Umbilical cord (tissue), 2 donors: ENCODE measurements at places on chromosomes 3 and 15.

- DNase-seq: no peak
Observed at GRCh38 chr15:49809894-49810609, 189.2 kb downstream of the DTWD1 start.

- no peak for DNase-seq
Observed at GRCh38 chr15:47412802-47413201, 304.5 kb upstream of the SEMA6D start.

DNA sequence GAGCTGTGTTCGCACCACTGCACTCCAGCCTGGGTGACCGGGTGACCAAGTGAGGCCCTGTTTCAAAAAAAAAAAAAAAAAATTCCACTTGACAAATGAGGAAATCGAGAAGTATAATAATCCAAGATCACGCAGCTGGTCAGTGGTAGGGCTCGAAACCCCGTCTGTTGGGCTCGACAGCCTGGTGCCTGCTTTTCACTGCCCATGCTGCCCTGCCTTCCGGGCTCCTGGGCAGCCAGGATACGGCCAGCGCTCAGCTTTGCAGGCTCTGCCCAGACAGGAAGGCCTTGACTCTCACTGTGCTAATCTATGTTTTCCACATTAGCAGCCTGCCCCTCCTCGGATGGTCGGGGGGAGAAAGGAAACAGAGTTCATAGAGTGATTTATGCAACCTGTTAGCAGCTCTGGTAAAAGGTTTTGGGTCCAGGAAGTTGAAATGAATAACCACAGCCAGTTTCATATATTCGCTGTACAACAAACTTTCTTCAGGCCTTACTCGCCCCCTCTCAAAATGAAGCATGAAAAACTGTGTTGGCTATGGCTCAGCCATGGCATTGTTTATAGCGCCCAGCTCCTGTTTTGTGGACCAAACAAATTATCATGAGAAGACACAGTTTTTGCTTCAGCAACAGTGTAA, 108.8 kb downstream of the XXYLT1 start:
- DNase-seq: peak; percentile 67

DNA sequence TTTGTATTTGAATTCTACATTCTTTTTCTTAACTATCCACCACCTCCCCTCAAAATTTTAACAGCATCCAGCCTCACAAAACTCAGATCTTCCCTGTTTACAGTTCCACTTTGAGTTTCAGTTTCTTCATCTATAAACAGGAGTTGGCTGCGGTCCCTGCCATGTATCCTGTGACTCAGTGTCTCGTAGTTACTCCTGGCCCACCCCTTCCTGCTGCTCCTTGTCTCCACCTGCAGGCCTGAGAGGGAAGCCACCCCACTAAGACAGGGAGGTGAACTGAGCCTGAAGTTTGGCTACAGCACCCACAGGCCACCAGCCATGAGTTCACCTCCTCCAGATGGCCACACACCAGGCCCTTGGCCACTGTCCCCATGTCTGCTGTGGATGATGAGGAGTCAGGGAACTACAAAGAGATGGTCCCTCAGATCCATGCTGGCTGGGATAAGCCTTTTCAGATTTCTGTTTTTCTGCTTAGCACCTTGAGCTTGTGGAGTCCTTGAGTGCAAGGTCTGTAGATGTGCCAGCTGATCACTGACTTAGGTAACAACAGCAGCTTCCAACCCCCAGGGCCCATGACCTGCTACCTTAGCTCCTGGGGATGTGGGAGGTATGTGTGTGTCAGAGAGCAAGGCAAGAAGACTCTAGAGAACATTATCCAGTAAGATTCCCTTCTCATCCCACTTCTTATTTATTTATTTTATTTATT, 37.5 kb downstream of the CD86 start:
- DNase-seq: no peak

DNA sequence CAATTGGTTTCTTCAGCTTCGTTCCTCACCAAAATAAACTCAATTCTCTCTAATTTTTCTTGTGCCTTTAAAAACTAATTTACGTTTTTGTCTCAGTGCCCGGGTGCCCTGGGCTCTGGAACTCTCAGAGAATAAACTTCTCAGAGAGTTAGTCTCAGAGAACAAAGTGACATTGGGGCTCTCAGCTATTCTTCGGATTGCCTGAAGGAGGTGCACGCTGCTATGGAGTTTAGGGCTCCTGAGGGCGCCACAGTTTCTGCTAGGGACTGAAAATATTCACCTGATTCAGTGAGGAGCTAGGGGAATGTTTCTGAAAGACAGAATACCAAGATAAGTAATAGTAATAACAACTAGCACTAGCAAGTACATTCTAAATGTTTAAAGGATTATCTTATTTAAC, 22.7 kb downstream of the ZIC4 start:
- DNase-seq: no peak

- DNase-seq: no peak
Observed at GRCh38 chr3:56260262-56260661, 208.0 kb downstream of the ERC2 start.

DNA sequence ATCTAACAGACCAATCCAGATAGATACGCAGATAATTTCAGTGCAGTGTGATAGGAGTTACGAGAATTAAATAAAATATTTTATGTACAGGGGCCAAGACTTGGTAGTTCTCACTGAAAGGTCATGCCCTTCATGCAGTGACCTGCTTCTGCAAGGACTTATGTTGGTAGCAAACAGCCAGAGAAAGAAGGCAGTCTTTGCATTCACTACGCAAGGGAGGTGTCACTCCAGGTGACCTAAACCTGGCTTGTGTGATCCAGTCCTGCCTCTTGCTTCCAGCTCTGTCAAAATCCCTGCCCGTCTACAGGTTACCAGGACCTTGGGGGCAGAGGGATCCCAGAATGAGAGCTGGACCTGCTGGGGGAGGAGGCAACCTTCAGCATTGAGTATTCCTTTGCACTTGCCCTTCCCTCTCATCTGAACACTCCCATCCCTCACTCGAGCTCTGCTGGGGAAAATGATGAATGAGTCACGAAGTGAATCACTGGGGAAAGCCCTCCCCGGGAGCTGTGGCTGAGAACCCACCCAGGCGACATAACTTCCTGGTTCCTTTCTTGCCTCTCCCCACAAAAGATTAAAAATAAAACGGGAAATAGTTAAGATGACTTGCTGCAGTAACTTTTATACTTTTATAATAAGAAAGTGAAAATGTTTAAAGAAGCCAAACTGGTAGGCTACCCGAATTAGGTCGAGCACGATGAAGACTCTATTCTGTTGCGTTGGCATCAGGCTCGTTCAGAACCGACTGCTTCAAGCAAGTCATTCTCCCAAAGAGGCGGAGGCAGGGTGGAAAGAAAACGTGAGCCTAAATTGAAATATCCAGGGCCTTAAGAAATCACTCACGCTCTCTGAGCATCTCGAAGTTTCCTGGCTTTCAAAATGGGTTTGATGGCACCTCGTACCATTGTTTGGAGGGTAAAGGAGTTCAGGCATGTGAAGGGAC, 216.1 kb downstream of the SLCO3A1 start:
- peak; percentile 66 for DNase-seq

- DNase-seq: no peak
Observed at GRCh38 chr15:95948411-95948810, 382.1 kb upstream of the NR2F2 start.

DNA sequence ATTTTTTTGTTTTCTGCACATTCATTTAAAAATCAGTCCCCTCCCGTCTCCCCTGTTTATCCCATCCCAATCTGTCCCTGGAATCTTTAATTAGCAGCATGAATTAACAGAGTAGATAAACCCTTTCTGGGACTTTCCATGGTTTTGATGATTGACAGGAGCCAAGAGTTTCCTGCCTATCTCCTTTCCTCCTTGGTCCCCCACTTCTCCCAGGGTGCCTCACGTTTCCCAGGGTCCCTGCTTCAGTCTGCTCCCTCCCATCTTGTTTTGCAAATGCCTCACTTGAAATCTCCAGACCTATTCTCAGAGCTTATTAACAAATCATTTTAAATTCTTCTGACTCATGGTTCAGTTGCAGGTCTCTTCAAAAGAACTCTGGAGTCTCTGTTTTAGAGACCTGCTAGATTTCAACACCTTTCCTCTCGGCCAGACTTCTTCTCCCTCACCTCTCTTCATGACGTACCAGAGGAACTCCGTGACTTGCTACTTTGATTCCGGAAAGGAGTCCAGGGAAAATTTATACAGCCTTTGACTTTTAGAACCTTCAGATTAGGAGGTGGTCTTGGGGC, 238.5 kb downstream of the ITPR1 start:
- DNase-seq: no peak

- DNase-seq: no peak
Observed at GRCh38 chr3:181695661-181696491, 15.8 kb upstream of the SOX2 start.

DNA sequence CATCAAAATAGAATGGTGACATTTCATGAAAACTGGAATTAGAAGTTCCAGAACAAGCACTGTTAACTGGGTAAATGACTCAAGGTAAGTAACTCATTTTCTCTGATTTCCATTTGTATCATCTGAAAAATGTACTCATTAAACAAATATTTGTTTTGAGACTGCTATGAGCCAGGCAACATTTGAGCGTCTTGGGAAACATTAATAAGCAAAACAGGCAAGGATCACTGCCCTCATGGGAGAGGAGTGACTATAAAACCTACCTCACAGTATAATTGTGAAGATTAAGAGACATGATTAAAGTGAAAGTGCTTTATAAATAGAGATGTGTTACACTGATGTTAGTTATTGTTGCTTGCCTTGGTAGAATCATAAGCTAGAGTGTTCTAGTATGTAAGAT, 711.8 kb upstream of the UBE2E2 start:
- DNase-seq: no peak

- peak; percentile 38 for DNase-seq
Observed at GRCh38 chr3:186901135-186901734, 29.1 kb upstream of the ST6GAL1 start.

DNA sequence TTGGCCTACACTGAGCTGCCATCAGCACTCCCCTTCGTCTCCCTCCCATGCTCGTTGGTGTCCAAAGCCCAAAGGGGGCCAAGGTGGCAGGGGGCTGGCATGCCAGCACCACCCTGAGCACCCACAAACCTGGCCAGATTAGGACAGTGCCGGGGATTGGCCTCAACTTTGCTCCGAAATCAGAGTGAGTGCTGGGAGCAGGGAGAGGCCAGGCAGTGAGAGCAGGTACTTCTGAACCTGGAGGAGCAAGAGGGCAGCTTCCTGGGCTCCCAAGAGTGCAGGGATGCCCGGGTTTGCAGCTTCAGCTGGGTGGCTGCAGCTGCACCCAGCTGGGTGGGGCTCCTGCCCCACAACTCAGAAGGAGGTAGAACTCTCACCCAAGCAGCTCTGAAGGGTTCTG, 563.0 kb downstream of the SI start:
- no peak for DNase-seq

DNA sequence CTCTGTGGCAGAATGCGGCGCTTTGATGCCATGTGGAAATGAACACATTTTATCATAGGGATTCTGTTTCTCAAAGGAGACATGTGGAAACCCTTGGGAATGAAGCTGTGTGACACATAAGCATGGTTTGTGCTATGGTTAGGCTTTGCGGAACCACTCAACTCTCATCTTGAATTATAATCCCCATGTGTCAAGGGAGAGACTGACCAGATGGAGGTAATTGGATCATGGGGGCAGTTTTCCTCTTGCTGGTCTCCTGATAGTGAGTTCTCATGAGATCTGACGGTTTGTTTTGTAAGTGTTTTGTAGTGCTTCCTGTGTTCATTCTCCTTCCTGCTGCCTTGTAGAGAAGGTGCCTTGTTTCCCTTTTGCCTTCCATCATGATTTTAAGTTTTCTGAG, 1109.2 kb upstream of the ALCAM start:
- no peak for DNase-seq

DNA sequence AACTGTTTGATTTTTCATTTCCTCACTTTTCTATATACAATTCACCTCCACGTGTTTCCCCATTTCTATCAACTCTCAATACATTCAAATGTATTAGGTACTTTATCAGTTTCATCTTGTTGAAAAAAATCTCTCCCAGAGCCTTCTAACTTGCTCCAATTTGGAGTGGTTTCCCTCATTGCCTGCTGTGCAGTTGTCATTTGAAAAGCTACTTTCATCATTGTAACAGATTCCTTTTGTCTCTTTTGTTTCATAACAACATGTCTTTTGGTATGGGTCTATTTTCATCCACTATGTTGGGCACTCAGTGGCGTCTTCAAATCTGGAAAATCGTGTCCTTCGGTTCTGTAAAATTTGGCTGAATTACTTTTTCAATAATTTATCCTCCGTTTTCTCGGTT, 75.0 kb downstream of the NR2E3 start:
- DNase-seq: no peak

DNA sequence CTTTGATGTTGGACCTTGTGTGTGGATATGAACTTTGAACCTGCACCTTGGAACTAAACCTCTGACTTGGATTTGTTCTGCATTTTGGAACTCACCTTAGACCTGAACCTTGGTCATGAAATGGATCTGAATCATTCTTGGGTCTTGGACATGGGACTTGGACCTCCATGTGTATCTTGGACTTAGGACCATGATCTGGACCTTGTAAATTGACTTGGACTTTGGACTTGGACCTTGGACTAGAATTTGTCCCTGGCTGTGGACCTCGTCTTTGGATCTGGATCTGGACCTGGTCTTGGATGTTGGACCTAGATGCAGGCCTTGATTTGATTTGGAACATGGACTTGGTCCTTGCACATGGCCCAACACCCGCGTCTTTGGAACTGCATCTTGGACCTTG, 45.4 kb downstream of the ZNF589 start:
- no peak for DNase-seq

GRCh38 chr3:121663171-121663847, 2.6 kb upstream of the HCLS1 start:
- DNase-seq: no peak

GRCh38 chr15:69298697-69299441, at the start of gene PAQR5:
PAQR5 (plus strand) TSS chr15:69298912; CDS start chr15:69360081, 61,169 bp downstream.
- DNase-seq: no peak

GRCh38 chr3:64255741-64256340, 30.6 kb upstream of the PRICKLE2 start:
- no peak for DNase-seq

DNA sequence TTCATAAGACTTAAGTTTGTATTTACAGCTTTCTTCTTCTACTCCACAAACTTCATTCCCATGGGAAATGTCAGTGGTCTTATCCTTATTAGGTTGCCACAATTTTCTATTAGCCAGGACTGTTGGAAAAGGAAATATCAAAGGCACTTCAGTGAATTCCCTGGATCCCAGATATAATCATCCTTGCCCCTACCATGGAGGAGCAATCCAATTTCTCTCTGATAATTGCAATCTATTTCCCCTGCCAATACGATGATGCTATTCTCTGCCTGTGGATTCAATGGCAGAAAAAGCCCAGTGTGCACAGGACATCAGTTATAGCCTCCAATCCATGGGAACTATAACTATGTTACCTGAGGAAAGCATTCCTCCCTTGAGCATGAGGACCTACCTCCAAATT, 536.4 kb upstream of the UBE2E2 start:
- no peak for DNase-seq

GRCh38 chr3:152183473-152183872, 85.3 kb upstream of the MBNL1 start:
- no peak for DNase-seq

DNA sequence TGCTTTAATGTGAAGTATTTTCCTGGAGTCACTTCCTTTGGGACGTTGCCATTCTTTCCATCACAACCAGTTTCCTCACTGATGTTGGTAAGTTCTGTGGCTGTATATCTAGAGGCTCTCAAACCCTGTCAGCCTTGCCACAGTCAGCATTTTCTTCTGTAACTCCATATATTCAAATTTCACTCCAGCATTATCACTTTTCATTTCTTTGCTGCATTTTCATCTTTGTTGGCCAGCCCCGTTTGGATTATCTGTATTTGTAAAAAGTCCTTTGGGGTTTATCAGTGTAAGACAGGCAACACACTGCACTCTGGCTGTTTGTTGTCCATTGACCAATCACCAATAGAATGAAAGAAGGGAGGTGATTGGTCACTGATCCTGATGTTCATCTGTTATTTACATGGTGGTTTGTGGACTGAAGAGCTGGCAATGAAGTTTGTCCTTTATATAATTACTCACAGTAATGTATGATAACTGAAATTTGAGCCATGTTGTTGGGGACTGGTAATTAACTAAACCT, 20.3 kb downstream of the GMPS start:
- DNase-seq: peak; percentile 44
